GOT3 (cell line): ENCODE measurements at places on chromosomes 2 and 18.

DNA sequence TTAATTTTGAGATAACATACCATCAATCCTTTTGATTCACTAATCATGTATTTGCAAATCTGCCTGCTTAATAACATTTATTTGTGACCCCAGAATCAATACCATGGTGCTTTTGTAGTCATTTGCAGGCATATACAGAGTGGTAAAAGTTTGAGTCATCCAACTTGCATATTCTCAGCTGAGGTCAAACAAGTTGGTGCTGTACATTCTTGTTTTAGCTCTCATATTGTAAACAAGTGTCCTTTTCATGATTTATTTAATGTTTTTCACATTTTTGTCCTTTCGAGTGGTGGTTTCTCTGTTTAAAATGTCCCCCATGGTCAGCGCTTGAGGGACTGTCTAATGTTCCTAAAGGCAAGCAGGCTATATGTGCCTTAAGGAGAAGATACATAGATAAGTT lies 17.5 kb downstream of the RAB27B start:
- DNase-seq: no peak

DNA sequence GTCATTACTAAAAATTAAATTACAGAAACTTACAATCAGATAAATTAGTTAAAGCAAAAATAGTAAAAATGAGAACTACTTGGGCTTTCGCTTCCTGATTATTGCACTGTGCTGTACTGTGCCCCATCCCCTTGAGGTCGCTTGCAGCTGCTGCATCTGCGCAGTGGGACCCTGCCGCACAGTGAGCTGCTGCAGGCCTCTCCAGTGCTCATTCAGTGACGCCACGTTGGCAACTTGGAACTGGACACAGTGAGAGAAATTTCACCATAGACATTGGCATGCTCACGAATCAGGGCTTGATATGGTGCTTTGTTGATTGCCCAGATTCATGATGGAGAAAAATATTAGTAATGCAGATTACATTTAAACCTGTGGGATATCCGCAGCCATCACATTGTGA lies 290.8 kb upstream of the MYT1L start:
- no peak for DNase-seq

DNA sequence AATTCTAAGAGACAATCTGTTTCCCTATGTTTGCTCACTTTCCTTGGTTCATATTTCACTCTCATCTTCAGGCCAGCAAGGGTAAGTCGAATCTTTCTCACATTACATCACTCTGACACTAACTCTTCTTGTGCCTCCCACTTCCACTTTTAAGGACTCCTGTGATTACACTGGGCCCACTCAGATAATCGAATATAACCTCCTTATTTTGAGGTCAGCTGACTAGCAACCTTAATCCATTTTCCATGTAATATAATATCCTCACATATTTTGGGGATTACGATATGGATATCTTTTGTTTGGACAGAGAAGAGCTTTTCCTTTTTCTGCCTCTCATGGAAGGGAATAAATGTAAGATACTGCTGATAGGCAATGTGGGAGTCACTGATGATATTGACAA lies 2015.7 kb upstream of the LRRTM1 start:
- no peak for DNase-seq

DNA sequence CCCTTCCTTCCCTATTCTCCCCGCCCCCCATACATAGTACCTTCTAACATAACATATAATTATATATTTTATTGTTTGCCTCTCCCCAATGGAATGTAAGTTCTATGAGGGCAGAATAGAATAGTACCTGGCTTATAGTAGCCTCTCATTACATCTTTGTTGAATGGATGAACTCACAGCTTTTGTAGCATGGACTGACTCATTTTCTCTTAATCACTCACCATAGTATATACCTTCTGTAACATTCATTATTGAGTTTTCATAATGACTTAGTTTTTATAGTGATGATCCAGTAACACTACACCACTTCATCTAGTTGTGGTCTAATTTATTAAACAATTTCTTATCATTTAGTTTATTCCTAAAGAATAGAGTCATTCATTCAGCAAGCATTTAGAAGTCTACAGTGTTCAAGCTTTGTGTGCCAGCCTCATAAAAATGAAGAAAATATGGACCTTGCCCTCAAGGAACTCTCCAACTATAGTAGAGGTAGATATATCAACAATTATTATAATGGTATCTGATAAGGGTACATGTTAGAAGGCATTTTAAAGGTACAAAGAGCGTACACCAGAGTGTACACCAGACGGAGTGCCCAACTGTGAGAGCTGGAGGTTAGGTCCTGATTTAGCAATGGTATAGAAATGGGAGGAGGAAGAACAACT lies 31.1 kb downstream of the NCOA1 start:
- no peak for DNase-seq

DNA sequence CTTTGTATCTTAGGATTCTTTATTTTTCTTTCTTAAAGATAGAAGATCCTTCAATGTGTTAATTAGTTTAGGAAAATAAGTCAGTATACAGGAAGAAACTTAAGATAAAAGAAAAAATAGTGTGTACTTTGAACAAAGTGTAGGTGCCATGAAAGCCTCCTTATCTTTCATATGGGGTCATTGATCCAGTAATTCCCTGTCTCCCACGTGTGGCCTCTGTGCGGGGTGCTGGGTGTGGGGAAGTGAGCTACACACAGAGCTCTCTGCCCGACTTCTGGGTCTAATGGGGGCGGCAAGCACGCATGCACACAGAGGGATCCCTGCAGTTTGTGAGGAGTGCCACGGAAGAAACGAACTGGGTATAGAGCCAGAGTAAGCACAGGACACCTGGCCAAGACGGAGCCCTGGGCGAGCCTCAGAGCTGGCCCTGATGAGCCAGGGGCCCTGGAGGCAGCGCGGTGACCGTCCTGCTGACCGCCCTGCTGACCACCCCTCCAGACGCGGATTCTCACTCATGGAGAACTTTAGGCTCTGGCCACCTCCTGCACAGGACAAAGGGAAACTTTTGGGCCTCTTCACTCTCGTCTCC lies 253.5 kb downstream of the ACKR3 start:
- no peak for DNase-seq

DNA sequence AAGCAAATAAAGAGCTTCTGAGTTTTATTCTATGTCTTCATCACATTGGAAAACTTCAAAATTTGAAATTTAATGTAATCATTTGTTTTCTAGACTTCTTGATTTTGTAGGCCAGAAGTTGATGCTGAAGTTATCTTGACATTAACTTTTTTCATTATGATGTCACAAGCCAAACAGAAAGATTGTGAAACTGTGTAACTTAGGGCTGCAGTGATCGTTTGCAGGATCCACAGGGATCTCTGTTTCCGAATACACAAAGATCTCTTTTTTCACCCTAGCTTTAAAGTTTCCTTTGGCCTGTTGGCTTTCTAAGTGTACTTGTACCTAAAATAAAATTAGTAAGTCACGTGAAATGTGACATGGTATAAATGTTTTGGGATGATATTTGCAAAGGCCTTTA lies 594.9 kb upstream of the CDH2 start:
- no peak for DNase-seq

DNA sequence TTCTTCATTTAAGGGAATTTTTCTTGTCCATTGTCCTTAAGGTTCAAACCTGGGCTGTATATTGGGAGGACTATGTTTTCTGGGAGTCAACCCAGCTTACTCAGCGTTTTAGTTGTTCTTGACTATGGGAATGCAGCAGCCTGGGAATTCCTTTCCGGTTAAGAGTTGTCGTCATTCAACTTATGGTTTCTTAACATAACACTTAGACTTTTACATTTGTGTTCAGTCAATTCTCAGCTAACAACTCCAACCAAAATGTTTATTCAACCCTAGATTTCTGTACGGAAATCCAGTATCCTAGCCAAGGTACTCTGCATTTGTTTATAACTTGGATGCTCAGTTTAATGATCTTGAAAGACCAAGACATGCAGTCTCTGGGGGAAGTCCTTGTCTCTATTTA lies 960.9 kb downstream of the CBLN2 start:
- DNase-seq: no peak

GRCh38 chr2:47509250-47509649 lies 106.3 kb downstream of the MSH2 start:
- DNase-seq: no peak

- DNase-seq: no peak
Measured at GRCh38 chr2:101152272-101153076, 1.3 kb upstream of the TBC1D8 start.

- no peak for DNase-seq
Measured at GRCh38 chr18:6639305-6639704, 90.2 kb upstream of the ARHGAP28 start.

DNA sequence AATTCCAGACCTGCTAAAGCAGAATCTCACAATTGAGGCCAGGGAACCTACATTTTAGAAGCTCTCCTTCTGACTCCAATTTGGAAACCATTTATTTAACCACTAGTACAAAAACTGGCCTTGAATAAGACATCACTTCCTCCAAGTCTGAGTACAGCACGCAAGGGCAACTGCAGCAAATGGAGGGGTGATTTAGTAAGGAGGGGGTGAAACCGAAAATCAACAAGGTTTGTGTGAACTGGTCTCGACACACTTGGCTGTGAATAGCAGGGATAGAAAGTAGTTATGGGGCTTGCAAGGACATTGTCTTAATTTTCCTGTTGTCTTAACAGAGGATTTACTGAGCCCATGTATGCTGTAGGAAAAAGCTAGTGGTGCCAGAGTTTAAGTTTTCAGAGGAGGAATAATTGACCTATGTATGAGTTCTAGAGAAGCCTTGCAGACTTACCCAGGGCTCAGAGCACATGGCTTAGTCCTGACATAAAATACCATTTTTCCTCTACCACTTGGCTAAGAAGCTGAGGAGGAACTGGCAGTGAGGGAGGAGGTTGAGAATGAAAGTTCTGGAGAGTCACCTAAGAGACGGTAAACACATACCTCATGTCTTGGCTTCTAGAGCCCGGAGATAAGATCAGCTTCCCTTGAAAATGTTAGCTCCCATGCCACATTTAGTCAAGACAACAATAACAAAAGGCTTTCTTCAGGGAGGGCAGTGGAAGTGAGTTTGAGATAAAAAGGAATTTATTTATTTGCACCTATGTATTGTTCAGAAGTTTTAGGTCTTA lies 114.8 kb downstream of the SMAD2 start:
- no peak for DNase-seq

- DNase-seq: no peak
Measured at GRCh38 chr2:48228345-48228684, 301.6 kb upstream of the STON1 start.

GRCh38 chr2:157067562-157067961 lies 189.9 kb upstream of the GALNT5 start:
- DNase-seq: no peak

GRCh38 chr2:27776097-27776496 lies 4.6 kb downstream of the MRPL33 start:
- DNase-seq: no peak

DNA sequence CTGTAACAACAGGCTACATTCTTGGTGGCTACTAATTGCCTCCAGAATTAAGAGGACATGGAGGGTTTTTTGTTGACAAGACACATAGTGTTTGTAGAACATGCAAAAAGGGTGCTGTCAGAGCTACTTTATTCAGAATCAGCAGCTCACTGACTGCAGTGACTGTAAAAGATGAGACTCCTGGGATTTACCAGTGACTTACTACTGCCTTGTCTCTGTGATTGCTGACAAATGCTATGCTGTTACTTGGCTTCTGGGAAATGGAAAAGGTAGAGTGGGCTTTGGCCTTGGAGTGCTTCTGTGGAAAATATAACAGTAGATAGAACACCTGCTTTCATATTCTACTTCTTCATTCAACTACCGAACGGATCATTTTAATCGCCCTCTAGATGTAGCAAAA lies 47.8 kb downstream of the GREB1L start:
- DNase-seq: no peak

- DNase-seq: no peak
Measured at GRCh38 chr2:69147841-69148533, 135.0 kb downstream of the ANTXR1 start.

- no peak for DNase-seq
Measured at GRCh38 chr18:9734189-9734588, 26.1 kb downstream of the RAB31 start.

DNA sequence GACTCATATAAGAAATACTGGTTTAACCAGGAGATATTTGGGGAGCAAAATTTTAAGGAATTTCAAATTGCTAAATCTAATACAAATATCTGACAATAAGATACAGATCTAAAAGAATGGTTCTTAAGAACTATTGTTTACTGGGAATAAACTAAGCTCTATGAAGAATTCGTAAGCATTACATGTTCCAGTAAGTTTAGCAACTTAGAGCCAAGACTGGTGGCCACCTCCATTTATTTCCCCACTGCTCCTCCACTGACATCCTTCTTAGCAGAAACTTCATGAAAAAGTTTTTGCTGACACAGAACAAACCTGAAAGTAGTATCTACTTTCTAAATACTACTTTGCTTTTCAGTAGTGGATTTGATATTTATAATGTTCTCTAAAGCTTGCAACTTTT lies 83.0 kb downstream of the ACSL3 start:
- DNase-seq: no peak

- no peak for DNase-seq
Measured at GRCh38 chr2:186427970-186428369, 58.1 kb upstream of the ZC3H15 start.

- no peak for DNase-seq
Measured at GRCh38 chr2:207484444-207485391, 45.0 kb upstream of the CREB1 start.

- DNase-seq: no peak
Measured at GRCh38 chr2:236691799-236692167, 122.2 kb downstream of the ACKR3 start.

DNA sequence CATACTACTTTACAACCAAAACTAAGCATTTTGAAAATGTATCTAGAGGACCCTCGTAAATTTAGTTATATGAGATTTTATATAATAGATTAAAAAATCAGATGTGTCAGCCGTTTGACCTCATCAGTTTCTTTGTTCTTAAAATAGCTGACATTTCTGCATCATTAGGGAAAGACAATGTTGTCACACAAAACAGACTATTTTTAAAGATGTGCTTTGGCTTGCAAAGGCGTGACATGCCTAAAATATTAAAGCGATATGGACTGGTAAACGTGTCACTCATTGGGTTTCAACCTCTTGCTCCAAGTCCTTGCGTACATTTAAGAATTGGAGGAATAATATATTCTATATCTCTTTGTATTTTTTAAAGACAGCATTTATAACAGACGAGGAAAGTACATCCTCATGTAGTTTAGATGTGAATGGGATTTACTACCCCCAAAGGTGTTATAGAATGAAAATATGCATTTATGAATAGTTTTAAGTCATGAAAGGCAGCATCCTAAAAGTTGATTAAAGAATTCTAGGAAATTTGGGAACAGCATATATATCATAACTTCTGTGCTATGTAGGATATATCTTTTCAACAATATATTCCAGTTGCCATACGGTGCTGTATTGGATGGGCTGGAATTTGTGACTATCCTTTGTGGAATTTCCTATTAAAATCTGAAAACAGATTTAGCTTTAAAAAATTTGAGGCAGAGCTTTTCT lies 3.8 kb downstream of the MYL12A start:
- no peak for DNase-seq
